ENCODE measurements at places on chromosomes 13 and 19.

DNA sequence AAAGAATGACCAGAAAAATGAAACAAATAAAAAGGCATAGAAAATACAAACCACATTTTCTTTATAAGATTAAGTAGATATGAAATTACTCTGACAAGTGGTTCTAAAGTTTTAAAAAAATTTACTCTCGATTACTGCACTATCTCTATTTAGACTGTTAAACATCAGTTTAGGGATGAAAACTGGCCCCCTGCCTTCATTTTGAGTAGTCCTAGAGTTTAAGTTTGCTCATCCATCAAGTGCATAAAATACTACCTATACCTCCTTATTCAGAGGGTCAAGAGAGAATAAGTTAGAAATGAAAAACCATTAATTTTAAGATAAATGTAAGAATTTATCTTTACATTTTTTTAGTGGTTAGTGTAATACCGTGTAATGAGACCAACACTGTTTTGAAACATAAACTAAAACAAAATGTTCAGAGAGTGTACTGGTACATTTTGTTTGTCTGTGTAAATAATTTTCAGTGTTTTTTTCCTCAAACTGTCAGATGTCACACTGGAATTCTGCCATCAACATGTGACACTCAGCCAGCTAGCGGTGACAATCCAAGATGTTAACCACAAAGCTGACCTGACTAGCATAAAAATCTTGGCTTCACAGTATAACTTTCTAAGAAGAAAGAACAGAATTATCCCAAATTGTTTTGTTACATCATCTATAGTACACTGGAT, 184.8 kb upstream of the PCDH20 start:
- DNase-seq, result no peak

DNA sequence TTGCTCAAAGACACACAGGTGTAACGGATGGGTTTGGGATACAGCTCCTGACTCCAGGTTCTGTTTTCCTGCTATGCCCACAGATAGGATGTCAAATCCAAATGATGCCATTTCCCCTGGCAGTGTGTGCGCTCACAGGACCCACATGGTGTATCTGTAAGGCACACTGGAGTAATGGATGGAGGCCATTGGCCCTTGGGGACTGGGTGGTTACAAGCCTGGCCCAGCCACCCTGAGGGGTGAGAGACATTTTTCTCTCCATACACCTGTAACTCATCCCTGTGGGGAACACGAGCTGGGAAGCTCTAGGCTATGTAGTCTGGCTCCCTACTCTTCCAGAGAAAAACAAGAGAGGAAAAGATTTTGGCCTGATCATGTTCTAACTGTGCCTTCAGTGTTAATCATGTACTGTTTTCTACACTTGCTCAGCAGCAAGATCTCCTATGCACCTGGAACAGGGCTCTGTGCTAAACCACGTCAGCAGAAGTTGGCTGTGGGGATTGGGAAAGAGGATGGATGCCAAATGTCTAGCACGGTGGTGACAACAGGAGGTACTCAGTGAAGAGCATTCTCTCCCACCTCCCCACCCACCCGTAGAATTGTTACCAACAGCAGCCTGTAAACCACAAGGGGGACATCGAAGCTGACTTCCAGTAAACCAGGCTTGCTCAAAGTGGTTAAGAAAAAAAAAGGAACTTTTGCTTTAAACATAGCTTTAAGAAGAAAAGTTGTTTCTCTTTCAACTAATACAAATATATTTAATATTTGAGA, 237.0 kb downstream of the LACC1 start:
- DNase-seq, result no peak

DNA sequence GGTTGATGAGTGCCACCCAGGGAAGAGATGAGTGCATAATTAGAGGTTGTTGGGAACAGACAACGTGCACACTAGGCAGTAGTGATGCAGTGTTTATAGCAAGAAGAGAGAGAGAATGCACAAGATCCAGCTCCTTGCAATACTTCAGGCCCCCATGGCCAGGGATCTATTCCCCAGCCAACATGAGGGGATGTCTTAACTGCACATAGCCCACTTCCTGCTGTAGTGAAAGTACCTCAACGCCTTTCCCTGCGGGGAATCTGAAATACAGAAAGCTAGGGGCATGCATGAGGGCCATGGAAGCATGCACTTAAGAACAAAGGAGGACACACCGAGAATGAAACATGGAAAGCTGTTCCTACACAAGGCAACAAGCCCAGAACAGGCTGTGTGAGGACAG, 636.7 kb upstream of the GPC6 start:
- no peak for DNase-seq

DNA sequence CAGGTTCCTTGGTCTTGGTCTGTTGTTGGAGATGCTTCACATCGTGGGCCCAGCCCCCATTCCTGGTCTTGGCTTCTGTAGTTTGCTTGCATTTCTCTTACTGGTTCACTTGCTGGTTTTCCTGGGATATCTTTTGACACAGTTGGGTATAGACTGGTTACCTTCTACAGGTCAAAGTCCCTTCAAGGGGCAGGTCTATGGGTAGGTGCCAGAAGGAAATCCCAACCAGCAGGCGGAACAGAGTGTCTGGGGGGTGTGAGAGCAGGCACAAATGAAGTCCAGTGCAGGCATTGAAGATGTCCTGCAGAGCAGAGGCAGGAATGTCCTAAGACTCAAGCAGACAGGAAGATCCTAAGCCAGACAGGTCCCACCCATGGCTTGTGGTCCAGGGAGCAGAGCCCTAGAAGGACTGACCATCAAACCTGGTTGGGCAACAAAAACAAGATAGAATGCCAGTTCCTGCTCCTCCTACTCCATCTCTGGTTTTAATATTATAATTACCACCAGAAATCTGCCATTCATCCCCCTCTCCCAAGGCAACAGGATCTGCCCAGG, 17.7 kb upstream of the WASF3 start:
- no peak for DNase-seq

DNA sequence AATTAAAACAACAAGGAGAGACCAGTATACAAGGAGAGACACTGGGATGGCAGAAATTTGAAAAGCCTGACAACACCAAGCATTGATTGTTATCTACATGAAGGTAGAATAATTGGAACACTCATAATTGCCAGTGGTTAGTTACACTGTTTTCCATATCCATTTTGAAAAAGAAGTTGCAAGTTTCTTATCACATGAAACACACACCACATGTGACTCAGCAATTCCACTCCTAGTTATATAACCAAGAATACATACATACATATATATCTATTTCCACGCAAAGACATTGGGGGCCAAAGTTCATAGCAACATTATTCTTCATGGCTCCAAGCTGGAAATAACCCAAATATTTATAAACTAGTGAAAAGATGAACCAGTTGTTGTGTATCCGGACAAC, 15.2 kb upstream of the PABPC3 start:
- no peak for DNase-seq

DNA sequence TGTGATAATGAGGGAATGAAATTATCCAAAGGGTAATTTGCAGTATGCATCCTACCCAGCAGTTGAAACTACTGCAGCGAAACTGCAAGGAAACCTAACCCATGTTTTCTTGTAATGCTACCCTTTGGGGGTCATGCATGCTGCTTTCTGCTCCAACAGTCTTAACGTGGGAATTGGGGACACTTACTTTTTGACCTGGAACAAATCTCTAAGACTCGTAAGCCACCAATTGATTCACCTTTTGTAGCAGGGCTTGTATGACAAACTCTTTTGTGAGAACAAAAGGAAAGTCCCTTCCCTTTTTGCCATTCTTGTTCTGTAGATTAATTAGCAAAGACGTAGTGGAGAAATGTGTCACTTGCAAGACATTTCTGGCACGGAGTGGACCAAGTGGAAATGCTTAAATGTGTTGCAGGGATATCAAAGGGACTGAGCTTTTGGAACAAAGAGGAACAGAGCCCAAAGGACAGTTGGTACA, 27.4 kb downstream of the LRCH1 start:
- DNase-seq, result no peak

DNA sequence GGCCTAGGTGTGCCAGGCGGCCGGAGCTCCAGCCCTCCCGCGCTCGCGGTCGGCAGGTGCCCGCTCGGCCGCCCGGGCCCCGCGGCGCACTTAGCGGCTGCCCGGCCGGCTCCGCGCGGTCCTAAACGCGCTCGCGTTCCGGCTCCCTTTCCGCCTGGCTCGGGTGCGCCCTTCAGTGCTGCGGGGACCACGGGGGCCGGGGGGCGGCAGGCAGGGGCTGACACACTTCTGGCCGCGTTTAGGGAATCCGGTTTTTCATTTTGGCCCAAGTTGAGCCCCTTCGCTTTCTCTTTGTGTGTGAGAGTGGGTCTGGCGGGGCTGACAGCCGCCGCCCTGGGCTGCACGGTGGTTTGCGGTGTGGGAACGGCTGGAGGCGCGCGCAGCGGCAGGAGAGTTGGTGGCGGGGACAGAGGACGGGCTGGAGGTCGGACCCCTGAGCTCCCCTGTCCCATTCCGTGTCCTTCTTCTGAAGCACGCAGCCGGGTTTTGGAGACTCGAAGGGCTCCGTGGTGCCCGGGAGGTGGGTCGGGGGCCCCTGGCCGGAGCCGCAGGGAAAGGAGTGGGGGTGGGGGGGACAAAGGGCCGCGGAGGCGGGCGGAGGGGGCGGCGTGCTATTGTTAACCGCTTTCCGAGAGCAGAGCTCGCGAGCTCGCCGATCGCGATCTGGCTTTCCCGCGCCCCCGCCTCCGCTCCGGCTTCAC, 3.1 kb downstream of the FGF9 start:
- no peak for DNase-seq

DNA sequence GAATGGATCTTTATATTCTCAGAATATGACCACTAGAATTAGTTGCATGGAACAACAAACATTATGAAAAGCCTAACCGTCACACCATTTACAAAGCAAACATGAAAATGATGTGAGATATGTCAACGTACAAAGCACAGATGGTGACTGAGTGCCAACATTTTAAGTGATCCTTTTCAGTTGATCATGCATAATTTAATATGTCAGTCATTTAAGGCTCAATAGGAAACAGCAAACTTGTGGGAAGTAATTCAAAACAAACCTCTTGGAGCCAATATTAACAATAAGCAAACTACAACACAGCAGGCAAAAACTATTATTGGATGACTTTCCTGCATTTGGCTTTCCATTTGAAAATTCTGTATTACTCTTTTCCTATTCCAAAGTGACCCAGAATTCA, 277.6 kb downstream of the SLITRK6 start:
- no peak for DNase-seq

DNA sequence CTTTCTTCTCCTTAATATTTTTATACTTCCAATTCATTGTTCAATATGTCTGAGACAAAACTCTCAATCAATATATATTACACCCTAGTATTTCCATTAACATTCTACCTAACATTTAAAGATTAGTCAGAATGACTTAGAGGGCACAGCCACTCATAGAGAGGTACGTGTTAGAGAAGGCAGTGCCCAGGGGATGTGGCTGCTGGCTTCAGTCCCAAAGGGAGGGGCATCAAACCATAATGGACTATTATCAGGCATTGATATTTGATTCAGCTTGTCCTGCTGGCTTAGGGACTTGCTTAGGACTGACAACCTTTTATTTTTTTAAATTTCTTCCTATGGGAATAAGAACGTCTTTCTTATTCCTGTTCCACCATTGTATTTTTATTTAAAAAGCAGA, 1392.0 kb upstream of the ATXN8OS start:
- no peak for DNase-seq

DNA sequence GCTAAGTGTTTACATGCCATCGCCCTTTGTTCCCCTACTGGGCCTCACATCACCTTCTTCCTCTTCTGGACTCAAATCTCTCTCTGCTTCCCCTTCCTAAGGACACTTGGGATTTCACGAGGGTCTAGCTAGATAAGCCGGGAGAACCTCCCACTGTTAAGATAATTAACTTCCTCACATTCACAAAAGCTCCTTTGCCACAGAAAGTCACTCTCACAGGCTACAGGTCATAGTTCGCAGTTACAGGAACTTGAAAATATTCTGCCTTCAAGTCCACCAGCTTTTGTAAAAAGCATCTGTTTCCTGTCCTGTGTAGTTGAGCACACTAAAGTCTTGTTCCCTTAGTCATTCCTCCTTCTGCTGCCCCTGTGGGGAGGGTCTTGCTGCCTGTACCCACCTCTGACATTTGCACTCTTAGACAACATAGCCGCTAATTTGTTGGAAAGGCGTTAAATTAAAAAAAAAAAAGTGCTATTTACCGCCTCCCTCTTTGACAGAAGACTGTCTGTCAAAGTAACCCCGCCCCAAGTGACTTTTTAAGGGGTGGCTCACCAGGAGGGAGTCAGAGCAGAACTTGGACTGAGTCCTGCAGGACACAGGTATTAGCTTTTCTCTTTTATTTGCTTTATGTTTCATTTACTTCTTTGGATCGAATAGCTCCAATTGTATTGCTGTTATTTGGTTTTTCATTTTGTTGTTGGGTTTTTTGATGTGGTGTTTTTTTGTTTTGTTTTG, 26.8 kb upstream of the CEACAM21 start:
- peak; percentile 65 for DNase-seq

Measured in stimulated activated CD8-positive, alpha-beta memory T cell treated with anti-CD3 and anti-CD28 coated beads, Interleukin-12 subunit alpha, Interleukin-12 subunit beta, amount 100 ng/mL, for 1 hour (primary cell).